RWPE1 (cell line): ENCODE measurements at places on chromosomes 12 and 14.

GRCh38 chr14:56770512-56770911 lies 39.8 kb downstream of the OTX2 start:
- no peak for DNase-seq

- DNase-seq = no peak
Observed at GRCh38 chr12:70648831-70649230, 11.6 kb upstream of the PTPRB start.

GRCh38 chr12:105083551-105084105 lies 630 bp downstream of the ALDH1L2 start:
- DNase-seq = no peak

DNA sequence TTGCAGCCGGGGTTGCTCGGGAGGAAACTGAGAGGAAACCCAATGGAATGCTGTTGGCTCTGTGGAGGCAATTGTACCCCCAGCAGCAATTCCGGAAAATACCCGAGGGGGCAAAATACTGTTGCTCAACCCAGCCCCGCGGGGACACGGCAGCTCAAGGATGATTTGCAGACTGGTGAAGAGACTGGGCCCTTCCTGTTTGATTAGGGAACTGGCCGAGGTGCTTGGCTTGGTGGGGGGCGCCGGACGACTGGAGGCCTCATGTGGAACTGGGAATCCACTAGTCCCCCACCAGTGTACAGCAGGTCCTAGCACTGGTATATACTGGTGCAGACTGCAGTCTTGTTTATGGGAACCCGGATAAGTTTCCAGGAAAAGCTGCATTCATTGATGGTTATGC lies 10.3 kb upstream of the RNASE12 start:
- DNase-seq = no peak

DNA sequence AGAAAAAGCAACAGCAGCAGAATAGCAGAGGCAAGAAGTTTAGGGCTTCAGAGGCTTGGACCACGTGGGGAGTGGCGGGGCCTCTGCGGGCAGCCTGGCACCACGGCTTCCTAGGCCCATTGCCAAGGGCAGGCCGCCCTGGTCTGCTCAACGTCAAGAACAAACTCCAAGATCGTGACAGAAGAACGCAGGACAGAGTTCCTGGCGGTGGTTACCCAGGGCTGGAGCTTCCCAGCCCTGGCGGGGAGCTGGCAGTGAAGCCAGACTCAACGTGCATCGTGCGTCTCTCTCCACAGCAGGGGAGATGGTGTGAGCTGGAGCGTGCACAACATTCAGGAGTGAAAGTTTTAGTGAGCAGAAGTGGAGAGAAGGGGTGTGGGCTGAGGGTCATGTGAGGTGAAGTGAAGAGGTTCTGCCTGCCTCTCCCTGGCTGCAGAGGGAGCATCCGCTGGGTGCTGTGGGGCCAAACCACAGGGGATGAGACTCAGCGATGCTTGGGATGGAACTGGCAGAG lies 13.9 kb upstream of the CACNA2D4 start:
- DNase-seq = no peak

- peak; percentile 73 for DNase-seq
Observed at GRCh38 chr12:27592548-27592947, 68.5 kb downstream of the PPFIBP1 start.

GRCh38 chr14:90276646-90277367 lies 20.5 kb downstream of the PSMC1 start:
- no peak for DNase-seq

DNA sequence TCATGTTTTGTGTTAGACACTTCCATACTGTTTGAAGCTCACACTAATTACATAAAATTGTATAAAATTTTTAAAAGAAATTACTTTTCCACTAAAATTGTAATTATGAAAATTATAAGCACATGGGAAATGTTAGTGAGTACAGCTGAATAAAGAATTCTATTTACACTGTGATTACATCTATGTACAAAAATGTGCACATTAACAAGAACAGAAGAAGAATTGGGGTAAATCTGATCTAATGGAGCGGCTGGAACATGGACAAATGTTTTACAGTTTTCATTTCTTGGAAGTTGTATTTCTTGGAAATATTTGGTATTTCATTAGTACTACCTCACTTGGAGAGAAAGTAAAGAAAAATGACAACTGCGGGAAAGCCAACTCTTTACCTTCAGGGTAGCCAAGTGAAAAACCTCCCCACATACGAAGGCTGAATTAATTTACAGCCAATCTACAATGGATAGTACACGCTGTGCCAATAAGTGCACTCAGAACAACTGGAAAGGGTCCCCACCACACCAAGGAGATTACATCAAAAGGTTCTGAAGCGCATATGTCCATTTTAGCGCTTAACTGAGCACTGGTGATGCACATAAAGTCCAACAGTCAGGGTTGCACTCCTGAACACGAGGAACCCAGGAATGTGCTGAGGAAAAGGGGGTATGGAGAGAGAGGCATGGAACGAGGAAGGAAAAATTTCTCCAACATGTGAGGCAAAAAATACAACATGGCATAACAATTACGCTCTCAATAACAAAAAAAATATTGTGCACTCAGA lies 17.5 kb downstream of the MED13L start:
- no peak for DNase-seq

- DNase-seq = no peak
Observed at GRCh38 chr12:105935981-105936380, 202.8 kb downstream of the NUAK1 start.

- peak; percentile 96 for DNase-seq
Observed at GRCh38 chr14:77028384-77029231, at the start of gene IRF2BPL. Gene IRF2BPL (minus strand): TSS chr14:77028708. CDS start chr14:77027792, 916 bp downstream.

- no peak for DNase-seq
Observed at GRCh38 chr12:40915172-40915571, 222.9 kb downstream of the CNTN1 start.

DNA sequence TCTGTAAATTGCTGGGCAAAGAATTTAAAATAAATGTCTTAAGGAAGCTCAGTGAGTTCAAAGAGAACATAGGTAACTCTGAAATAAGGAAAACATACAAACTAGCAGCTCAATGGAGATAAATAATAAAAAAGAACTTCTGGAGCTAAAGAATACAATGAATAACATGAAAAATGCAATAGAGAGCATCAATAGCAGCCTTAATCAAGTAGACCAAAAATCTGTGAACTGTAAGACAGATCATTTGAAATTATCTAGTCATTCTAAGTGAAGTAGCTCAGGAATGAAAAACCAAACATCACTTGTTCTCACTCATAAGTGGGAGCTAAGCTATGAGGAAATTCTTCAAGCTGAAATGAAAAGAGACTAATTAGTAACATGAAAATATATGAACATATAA lies 5.8 kb upstream of the ABCC9 start:
- no peak for DNase-seq

GRCh38 chr14:100234511-100234910 lies 4.4 kb upstream of the YY1 start:
- DNase-seq = no peak

DNA sequence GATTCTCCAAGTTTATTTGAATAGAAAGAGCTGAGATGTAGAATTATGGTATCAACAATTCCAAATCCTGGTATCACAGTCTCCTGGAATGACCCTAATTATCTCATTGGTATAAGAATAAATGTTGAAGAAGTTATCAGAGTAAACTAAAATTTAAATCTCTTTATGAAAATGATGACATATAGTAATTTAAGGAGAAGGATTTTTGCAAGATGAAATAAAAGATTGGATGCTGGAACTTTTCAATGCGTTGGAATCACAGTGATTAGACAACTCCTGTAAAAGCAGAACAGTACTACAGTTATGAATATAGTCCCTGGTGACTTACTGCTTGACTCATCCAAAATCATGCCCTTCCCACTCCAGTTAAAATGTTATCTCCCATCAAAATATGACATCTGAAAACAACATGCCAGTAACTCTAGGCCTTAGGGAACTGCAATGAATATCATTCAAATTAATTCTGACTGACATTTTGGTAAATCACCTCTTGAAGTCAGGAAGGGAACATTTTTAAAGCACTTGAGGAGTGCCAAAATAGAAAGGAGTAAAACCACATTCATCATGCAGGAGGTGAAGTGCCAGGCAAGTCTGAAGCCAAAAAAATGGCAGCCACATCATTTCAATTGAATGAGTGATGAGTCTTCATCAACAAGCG lies 197.8 kb upstream of the PRKD1 start:
- DNase-seq = no peak

GRCh38 chr12:98738002-98738401 lies 92.9 kb downstream of the APAF1 start:
- no peak for DNase-seq

- DNase-seq = no peak
Observed at GRCh38 chr14:100442036-100442435, 118.9 kb downstream of the SLC25A47 start.

- DNase-seq = no peak
Observed at GRCh38 chr14:102390064-102390855, 27.5 kb downstream of the TECPR2 start.

DNA sequence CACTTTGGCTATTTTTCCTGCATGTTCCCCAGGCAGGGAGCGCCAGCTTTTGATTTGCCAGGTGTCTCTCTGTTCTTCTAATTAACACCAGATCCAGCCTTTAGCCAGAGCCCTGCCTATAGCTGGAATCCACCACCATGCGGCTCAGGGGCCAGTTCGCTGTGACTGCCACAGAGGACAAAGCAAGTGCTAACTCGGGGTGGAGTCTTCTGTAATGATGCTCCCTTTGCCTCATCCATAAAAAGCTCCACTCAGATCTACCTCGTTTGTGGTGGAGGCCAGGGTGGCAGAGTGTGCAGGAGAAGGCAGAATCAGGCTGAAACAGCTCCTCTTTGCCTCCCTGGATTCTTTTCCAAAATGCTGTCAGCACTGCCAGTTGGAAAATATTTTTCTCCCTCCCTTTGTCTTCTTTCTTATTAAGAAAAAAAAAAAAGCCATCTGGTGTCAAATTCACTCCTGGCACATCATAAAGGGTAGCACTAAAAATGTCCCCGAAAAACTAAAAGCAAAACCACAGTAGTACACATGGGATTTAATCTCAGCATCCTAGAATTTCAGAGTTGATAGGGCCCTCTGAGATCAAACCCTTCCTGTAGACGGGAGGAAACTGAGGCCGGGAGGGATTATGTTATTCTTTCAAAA lies 18.0 kb upstream of the CTDSP2 start:
- DNase-seq = no peak
